ENCODE measurements at places on chromosomes 3 and 15. TPM values are rescaled to one million over a fixed set of nuclear protein-coding genes. Genes with fewer than 3 reads are reported as not detected.

DNA sequence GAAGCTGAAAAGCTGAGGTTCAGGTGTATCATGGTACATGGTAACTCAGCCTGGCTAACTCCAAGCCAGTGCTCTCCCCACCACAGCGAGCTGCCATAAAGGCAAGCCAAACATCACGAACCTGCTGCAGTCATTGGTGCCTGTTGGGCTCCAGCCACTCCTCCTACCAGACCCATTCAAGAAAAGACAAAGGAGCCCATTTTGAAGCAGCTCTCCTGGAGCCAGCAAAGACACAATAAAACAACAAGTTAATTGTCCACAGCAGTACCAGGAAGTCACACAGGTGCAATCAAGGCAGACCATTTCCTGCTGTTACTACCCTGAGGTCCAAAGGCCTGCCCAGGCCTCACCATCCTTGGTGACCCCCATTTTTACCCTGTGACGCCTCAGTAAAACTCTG, 77.6 kb downstream of the DAPK2 start:
- no peak for DNase-seq

Gene TLR9
- total RNA-seq = not detected

Gene IL12A
- total RNA-seq = 0.44 TPM

DNA sequence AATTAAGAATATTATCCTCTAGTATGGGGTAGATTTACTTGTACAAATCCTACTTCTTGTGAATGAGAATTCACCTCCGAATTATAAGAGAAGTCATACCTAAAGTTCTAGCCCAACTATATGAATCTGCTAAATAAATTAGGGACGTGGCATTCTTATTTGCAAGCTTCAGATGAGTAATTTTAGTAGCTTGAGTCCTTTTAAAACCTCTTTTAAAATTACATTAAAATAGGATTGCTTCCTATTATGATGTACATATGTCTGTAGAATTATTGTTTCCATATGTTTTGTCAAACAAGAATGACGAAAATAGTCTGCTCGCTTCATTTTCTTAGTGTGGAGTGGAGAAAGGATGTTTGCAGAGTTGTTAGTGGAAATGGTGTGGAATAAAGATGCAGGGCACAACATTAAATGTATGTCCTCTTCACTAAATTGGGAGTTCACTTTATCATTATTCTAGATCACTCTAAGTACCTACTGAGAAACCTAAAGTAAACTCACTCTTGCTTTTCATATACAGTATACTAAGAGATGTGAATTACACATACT, 59.4 kb downstream of the CMSS1 start:
- DNase-seq = no peak

Gene PROS1
- 7.8 TPM for total RNA-seq

GRCh38 chr15:99181545-99181971, 67.8 kb downstream of the TTC23 start:
- no peak for DNase-seq

- DNase-seq = no peak
Observed at GRCh38 chr3:152100491-152101132, 168.1 kb upstream of the MBNL1 start.

All from lung microvascular endothelial cell (primary cell).